A375 (cell line): ENCODE measurements at places on chromosomes 13 and 19. TPM values are rescaled to one million over a fixed set of nuclear protein-coding genes. Genes with fewer than 3 reads are reported as not detected.

ETFB gene
- total RNA-seq = 338 and 353 TPM in 2 replicates

LSM7 gene
- total RNA-seq = 140 and 142 TPM in 2 replicates

IZUMO1 gene
- total RNA-seq = not detected in 2 replicates

KLK15 gene
- not detected in 2 replicates for total RNA-seq

ZNF682 gene
- total RNA-seq = 9.9 and 11.2 TPM in 2 replicates

KLF2 gene
- 1.7 and 2.5 TPM in 2 replicates for total RNA-seq

IQCN gene
- 0.34 and 0.94 TPM in 2 replicates for total RNA-seq

CLDN10 gene
- total RNA-seq = not detected in 2 replicates
